ENCODE measurements at places on chromosomes 7 and 10.

- no peak for DNase-seq
Observed at GRCh38 chr10:49395741-49396665, at the start of gene DRGX. Gene DRGX, minus strand, starts transcription at chr10:49396089. Its CDS starts 649 bp downstream, at chr10:49395440.

DNA sequence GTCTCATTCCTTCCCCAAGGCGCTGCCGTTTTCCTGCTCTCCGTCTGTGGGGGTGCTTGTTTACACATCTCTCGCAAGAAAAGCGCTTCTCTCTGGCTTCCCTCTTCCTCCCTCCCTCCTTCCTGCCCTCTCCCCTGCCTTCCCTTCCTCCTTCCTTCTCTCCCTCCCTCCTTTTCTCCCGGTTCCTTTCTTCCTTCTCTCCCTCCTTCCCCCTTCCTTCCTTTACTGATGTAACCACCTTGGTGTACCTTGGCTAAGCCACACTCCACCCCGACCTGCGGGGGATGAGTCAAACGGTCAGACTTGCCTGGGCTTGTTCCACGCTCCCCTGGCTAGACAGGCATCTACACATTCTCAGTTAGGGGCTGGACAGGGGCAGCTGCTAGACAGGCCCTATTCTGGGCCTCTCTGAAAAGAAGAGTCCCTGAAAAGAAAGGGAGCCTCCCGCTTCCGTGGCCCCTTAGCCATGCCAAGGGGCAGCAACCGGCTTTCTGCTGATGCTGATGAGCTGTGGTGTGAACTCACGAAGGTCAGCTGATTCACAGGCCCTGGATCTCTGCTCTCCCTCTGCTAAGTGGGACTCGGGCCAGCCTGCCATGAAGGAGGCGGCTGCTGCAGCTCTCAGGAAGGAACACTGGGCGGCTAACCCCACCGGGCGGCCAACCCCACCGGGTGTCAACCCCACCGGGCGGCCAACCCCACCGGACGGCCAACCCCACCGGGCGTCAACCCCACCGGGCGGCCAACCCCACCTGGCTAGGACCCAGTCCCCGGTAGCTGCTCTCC lies 216.8 kb downstream of the TCERG1L start:
- no peak for DNase-seq

GRCh38 chr7:133478591-133479135 lies 225.8 kb downstream of the EXOC4 start:
- no peak for DNase-seq

DNA sequence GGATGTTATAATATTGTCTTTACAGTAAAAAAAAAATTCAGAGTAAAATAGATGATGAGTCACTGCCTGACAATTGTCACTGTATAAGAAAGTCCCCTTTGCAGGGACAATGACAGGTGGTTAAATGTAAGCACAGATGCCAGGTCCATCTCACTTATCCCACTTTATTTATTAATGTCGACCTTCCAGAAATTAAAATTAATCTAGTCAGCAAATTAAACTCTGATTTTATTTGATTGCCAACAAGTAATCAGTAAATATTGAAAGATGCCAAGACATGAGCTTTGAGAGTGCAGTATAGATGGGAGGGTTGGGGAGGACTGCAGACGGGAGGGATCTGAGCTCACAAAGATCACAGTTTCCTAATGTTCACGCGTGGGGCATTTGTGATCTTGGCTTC lies 50.9 kb downstream of the CPXM2 start:
- no peak for DNase-seq

GRCh38 chr10:100612601-100613595 lies 77.2 kb downstream of the HIF1AN start:
- DNase-seq = no peak

DNA sequence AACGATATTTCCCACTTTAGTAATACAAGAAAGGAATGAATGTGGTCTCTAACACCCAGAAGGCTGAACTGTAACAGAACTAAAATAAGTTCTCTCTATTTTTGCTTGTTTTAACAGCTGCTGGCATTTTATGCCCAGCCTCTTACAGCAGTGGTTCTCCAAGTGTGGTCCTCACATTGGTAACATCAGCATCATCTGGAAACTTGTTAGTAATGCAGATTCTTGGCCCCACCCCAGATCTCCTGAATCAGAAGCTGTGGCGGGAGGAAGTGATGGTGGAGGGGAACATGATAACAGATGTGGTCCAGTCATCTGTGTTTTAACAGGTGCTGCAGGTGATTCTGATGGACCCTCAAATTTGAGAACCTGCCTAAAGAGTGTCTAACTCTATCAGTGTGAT lies 170.1 kb downstream of the TMEM26 start:
- no peak for DNase-seq

GRCh38 chr7:92158660-92159575 lies 20.0 kb downstream of the LRRD1 start:
- DNase-seq = no peak

- no peak for DNase-seq
Observed at GRCh38 chr7:116679500-116679899, 7.5 kb downstream of the MET start.
